Activated CD4-positive, alpha-beta T cell treated with anti-CD3 and anti-CD28 coated beads, Interleukin-10, Interleukin-2, amounts not matched to agents 100 ng/mL and 50 ng/mL, durations not matched to agents 16 hours and 8 hours (primary cell): ENCODE measurements at places on chromosomes 6 and 20.
A peak's percentile ranks its signal among the peaks of the same experiment; 100 is the strongest.

DNA sequence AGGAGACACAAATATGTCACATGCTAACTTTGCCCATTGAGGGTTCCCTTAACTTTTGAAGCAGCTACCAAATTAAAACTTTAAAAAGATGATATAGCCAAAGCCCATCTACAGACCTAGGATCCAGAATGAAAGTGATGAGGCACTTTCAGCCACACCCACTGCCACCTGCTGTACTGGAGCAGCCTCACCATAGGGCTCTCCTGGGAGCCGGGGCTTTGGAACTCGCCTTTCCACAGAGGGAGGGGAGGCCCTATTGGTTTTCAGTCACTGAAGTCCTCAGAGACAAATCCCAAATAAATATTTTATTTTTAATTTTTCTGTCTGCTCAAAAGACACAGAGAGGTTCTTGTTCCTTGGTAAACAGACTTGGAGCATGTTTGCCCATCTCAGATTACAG lies 238.1 kb upstream of the TAB2 start:
- no peak for DNase-seq

GRCh38 chr6:15288856-15289255 lies 43.0 kb downstream of the JARID2 start:
- no peak for DNase-seq

- DNase-seq, result peak; percentile 28
Measured at GRCh38 chr6:111925296-111925695, 52.0 kb upstream of the FYN start.

- DNase-seq, result no peak
Measured at GRCh38 chr6:52498538-52499017, 78.3 kb downstream of the TRAM2 start.

DNA sequence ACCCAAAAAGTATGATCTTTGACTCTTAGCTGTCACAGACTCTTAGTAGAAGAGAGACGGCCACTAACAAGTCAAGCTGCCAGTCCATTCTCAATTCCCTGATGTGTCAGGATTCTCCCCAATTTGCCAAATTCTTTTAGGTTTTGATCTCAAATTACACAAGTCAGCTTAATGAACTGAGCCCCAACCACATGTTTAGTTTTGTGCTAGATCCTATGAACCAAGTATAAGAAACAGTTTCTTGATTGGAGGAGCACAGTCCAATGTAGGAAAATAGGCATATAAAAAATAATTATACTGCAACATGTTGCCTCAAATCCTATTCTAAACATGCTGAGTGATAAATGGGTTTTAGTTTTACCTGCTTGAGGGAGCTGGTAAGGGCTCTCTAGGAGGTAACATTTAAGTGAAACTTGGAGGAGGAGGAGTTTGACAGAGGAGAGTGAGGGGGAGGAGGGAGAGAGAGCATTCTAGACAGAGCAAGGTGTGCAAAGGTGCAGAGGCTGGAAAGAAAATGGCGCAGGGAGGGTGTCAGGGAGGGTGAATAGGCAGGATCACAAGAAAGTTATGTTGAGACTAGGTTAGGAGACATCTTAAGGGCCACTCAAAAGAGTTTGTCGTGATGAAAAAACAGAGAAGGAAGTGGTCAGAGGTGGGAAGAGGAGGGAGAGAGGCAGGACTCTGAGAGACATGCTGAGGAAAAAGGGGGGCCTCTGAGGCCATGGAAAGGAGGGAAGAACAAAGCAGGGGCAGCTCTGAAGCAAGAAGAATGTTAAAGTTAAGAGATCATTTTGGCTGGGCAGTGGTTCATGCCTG lies 22.8 kb upstream of the FAM83C start:
- peak; percentile 53 for DNase-seq

DNA sequence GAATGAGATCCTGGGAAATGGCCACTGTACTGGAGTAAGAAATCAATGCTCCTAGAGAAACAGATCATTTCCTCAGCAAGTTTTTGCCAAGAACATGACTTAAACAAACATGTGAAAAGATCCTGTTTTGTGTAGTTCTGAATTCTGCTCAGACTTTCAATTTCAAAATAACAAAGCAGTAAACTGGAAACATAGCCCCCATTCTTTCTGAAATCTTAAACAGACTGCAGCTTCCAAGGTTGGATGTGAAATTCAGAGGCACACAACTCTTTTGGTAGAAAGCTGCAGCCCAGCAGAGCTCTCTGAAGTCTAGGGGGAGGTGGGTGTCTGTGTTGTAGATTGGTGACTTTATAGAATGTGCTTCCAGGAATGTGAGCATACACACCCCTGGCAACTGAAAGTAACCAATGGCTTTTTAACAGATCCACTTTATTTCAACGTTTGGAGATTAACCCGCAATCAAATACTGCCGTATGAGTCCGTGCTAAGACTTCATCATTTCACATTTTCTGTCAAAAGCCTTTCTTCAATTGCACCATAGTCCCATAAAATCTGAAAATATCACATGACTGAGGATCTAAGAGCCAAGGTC lies 86.4 kb downstream of the ATXN1 start:
- no peak for DNase-seq

DNA sequence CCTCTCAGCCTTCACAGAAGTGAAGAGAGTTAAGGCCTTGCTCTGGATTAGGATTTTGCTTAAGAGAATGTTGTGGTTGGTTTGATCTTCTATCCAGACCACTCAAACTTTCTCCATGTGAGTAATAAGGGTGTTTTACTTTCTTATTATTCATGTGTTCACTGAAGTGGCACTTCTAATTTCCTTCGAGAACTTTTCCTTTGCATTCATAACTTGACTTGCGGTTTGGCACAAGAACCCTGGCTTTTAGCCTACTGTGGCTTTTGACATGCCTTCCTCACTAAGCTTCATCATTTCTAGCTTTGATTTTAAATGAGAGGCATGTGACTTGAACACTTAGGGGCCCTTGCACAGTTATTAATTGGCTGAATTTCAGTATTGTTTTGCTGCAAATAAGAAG lies 166.1 kb upstream of the OPRM1 start:
- DNase-seq, result peak; percentile 47

DNA sequence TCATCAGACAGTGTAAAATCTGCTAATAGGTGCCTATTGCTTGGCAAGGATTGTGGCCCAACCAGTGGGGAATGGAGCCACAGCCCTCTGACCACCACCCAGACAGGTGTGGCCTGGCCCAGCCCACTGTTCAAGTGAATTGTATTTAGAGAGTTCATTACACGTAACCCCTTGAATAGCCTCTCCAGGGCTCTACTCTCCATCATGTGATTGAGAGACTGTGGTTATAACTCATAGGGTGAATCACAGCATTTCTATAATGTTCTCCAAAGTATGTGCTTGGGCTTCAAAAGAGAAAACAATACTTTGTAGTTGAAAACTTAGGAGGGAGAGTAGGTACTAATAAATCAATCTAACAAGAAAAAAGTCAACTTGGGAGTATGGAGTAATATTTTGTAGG lies 38.4 kb downstream of the ALDH8A1 start:
- no peak for DNase-seq

- DNase-seq, result no peak
Measured at GRCh38 chr6:73152556-73152955, 72.7 kb downstream of the KHDC1L start.

- DNase-seq, result no peak
Measured at GRCh38 chr6:75604294-75604693, 2.6 kb downstream of the SENP6 start.

GRCh38 chr20:24382331-24382730 lies 87.1 kb upstream of the SYNDIG1 start:
- no peak for DNase-seq

- no peak for DNase-seq
Measured at GRCh38 chr20:42496595-42496994, 693.1 kb downstream of the PTPRT start.

- peak; percentile 13 for DNase-seq
Measured at GRCh38 chr20:13220904-13221297, at the start of gene ISM1. Gene ISM1 (plus strand): TSS chr20:13221274. CDS start chr20:13221777, 503 bp downstream.

GRCh38 chr6:110324548-110324947 lies 33.6 kb downstream of the METTL24 start:
- no peak for DNase-seq

DNA sequence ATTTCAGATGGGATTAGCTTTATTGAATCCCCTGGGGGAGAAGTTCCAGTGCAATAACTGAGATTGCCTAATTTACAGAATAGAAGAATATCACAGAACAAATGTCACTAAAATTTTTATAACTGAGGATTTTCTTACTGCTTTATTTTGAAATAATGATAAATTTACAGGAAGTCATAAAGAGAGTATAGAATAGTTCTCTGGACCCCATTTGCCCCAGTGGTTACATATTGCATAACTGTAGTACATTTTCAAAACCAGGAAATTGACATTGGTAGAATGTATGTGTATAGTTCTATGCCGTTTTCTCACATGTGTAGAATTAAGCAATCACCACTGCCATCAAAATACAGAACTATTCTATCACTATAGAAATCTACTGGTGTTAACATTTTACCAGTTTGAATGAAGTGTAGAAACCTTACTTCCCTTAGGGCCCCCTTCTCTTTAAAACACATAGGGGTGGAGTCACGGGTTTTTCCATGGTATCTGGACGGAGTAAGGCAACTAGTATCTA lies 18.3 kb downstream of the KIF6 start:
- no peak for DNase-seq

DNA sequence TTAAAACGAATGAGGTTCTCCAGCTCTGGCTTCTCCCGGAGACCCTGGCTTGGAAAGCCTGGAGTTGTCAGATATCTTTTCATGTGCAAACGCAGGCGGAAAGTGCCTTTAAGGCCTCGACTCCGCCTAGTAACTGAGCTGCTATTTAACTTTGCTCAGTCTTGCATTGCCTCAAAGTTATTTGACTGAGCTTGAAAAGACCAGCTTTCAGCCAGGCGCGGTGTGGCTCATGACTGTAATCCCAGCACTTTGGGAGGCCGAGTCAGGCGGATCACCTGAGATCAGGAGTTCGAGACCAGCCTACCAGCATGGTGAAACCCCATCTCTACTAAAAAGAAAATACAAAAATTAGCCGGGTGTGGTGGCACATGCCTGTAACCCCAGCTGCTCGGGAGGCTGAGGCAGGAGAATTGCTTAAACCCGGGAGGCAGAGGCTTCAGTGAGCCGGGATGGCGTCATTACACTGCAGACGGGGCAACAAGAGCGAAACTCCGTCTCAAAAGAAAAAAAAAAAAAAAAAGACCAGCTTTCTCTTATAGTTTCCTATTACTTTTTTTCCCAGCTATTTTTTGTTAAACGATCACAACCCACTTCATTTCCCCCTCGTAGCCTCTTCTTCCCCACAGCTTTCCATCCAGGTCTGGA lies 1.9 kb downstream of the GCNT2 start:
- DNase-seq, result no peak
